Activated CD4-positive, alpha-beta T cell treated with anti-CD3 and anti-CD28 coated beads, Interleukin-2, amount 10 ng/mL, durations not matched to agents 24 days and 14 days (primary cell): ENCODE measurements at places on chromosomes 11 and 22. TPM values are rescaled to one million over a fixed set of nuclear protein-coding genes. Genes with fewer than 3 reads are reported as not detected.

GRCh38 chr22:50507421-50507990 is at the start of gene LMF2:
Gene LMF2, minus strand, starts transcription at chr22:50507702. Its CDS starts 27 bp downstream, at chr22:50507675.
- peaks cover 1% of the 10 kb centered on the region for H3K27me3 ChIP-seq
- DNase-seq = peak; percentile 97
- peak within 1 kb of the TSS; percentile 90 for H3K4me3 ChIP-seq

DNA sequence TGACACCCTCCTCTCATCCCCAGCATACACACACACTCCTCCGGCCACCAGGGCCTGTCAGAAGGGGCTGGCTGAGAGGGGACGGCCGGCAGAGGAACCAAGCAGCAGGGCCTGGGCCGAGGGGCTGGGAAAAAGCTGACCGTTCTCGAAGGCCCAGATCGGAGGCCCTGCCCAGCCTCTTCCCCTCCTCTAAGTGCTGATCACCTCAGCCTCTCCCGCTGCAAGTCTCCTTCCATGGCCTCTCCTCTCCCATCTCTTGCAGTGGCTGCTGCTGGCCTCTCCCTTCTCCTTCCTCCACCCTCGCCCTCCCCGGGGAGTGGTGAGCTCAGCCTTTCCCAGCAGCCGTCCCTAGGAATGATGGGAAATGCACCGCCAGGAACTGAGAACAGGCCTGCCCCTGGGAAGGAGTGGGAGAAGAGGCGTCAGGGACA is 39.6 kb downstream of the ARRB1 start:
- H3K27me3 ChIP-seq = no peaks in the 10 kb centered on the region
- no peak overlapping the region for H3K4me3 ChIP-seq
- DNase-seq = no peak
- no peak overlapping the region for H3K27ac ChIP-seq

The PTPRJ gene
- 51.3 and 52.2 TPM in 2 replicates for total RNA-seq

The OR9Q1 gene
- total RNA-seq = not detected in 2 replicates
